ENCODE measurements at places on chromosomes 16 and 17. TPM values are rescaled to one million over a fixed set of nuclear protein-coding genes. Genes with fewer than 3 reads are reported as not detected.

TBC1D3 gene
- not detected for total RNA-seq

KRTAP1-5 gene
- total RNA-seq: not detected

RSPRY1 gene
- 43.8 TPM for total RNA-seq

C17orf67 gene
- 3.8 TPM for total RNA-seq
